ENCODE measurements at places on chromosomes 12 and 14. TPM values are rescaled to one million over a fixed set of nuclear protein-coding genes. Genes with fewer than 3 reads are reported as not detected.

DNA sequence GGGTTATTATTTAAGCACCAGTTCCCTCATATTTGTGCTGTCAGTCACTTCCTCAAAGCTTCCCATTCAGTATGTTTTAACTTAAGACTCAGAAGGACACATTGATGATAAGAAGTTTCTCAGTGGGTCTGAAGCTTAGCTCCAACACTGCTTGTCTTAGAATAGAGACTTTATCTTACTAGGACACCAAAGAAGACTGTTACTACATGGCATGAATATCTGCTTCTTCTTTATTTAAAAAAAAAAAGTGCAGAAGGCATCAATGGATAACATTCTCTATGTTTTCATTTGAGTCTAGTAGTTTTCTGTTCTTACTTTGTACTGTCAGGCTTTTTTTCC is 404.2 kb downstream of the DAD1 start:
- DNase-seq, result no peak
- H3K27me3 ChIP-seq, result no peaks in the 10 kb centered on the region
- no peak overlapping the region for H3K4me3 ChIP-seq
- no peak overlapping the region for H3K27ac ChIP-seq

- DNase-seq, result no peak
- no peak overlapping the region for H3K4me3 ChIP-seq
- no peak overlapping the region for H3K27ac ChIP-seq
- H3K4me1 ChIP-seq, result no peaks in the 10 kb centered on the region
- no peaks in the 10 kb centered on the region for H3K27me3 ChIP-seq
Measured at GRCh38 chr12:118311666-118312065, 61.0 kb downstream of the TAOK3 start.

- no peak overlapping the region for H3K27ac ChIP-seq
- no peak for DNase-seq
- no peak overlapping the region for H3K4me3 ChIP-seq
Measured at GRCh38 chr12:56087220-56087619, 7.3 kb downstream of the ERBB3 start.

DNA sequence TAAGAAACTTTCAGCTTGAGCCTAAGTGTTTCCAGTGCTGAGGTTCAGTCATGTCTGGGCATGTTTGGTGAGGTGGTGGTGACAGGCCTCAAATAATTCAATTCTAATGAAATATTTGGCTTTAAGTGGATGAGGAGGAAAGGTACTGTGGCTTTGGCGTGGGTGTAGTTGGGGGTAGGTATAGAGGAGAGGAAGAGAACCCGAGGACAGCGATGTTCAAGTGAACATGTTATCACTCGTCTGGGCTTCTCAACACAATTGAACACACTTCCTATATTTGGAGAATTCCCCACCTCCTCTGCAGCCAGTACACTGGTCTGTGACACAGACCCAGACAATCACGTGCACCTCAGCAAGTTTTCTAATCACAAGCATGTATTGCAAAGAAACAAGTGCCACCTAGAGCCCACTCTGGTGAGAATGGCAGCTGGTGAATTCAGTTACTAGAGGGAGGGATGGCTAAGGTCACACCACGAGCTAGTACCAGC is 53.0 kb downstream of the IFNG-AS1 start:
- no peak overlapping the region for H3K27ac ChIP-seq
- H3K4me1 ChIP-seq, result no peaks in the 10 kb centered on the region
- H3K4me3 ChIP-seq, result no peak overlapping the region
- no peaks in the 10 kb centered on the region for H3K27me3 ChIP-seq

DNA sequence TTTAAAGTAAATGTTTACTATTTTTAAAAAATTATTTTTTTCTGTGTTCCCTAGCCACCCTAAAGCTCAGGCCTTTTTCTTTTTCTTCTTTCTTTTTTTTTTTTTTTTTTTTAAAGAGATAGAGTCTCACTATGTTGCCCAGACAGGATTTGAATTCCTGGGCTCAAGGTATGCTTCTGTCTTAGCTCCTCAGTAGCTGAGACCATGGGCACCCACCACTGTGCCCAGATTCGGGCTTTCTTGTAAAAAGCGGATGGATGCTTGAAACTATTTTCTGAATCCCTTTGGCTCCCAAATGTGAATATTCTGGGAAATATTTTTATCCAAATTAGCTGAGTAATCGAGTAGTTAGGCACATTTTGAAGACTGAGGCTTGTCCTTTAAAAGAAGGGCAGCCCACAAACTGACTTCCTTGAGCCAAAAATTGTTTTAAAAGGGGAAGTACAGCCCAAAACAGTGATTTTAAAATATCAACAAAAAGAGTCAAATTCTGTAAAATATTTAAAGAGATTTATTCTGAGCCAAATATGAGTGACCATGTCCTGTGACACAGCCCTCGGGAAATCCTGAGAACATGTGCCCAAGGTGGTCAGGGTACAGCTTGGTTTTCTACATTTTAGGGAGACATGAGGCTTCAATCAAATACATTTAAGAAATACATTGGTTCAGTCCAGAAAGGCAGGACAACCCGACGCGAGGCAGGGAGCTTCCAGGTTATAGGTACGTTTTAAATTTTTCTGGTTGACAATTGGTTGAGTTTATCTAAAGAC is 28.8 kb upstream of the HIGD1C start:
- peaks cover 28% of the 10 kb centered on the region for H3K4me1 ChIP-seq
- no peaks in the 10 kb centered on the region for H3K27me3 ChIP-seq
- peak overlapping the region; percentile 91 for H3K27ac ChIP-seq
- no peak for DNase-seq

AMDHD1 gene
- total RNA-seq, result 0.49 TPM

Data from vagina (tissue), 2 donors.